ENCODE measurements at places on chromosomes 3 and 15.
A peak's percentile ranks its signal among the peaks of the same experiment; 100 is the strongest.

DNA sequence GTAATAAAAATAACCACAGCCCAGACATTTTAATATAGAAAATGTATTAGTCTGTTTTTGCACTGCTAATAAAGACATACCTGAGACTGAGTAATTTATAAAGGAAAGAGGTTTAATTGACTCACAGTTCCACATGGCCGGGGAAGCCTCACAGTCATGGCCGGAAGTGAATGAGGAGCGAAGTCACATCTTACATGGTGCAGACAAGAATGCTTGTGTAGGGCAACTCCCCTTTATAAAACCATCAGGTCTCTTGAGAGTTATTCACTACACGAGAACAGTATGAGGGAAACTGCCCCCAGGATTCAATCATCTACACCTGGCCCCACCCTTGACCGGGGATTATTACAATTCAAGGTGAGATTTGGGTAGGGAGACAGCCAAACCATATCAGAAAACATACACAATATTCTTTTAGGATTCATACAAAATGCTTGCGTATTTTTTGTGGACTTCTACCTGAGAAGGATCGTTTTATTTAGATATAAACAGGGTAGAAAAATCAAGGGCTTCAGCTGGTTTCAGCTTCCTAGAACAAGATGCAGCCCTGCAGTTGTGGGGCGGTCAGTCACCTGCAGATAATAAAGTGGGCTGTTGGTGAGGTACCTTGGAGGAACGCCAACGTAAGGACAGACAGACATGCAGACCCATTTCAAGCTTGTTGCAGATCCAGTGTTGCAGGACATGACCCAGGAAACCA is 101.9 kb downstream of the TNIK start:
- DNase-seq, result no peak

GRCh38 chr15:63264688-63265293 is 12.6 kb upstream of the APH1B start:
- peak; percentile 17 for DNase-seq

GRCh38 chr3:191123946-191124345 is 75.1 kb upstream of the OSTN start:
- DNase-seq, result no peak

DNA sequence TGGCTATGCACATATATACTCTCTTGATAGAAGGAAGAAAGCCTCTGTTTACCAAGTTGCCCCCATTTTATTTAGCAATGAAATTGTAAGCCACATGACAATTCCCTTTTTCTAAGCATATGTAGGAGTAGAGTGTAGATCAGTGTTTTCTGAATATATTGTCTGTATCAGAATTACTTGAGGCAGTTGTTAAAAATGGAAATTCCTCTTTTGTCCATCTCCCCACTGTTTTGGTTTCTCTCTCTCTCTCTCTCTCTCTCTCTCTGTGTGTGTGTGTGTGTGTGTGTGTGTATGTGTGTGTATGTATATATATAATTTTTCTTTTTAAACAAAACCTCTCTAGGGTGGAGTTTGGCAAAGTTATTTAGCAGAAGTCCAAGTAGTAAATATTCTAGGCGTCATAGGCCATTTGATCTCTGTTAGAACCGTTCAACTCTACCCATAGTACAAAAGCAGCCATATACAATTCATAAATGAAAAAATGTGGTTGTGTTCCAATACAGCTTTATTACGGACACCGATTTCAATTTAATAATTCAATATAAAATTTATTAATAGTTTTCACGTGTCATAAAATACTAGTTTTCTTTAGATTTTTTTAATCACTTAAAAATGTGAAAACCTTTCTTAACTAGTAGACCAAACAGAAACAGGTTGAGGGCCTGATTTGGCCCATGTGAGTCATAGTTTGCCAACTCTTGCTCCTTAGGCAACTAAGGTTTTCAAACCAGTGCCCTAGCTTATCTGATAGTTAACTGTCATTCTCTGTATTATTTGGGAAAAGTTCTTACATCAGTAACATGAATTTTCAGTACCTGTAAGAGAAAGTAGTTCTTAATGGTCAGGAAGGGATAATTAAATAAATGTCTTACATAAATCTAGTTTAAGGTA is 39.8 kb downstream of the UBE2E1 start:
- no peak for DNase-seq

DNA sequence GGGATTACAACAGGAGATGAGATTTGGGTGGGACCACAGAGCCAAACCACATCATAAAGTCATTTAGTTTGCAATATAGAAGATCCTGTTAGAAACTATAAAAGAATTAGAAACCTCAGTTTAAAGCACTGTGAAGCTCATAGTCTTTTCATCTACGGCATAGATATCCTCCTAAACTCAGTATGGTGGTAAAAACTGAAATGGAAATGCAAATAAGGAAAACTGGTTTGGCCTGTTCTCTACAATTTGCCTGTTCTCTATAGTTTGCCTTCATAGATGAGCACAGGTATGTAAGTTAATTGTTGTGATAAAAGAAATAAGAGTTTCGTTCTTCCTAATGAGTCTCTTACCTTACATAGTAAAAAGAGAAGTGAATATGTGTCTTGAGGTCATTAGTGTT is 331.6 kb upstream of the ARL6 start:
- DNase-seq, result peak; percentile 43

DNA sequence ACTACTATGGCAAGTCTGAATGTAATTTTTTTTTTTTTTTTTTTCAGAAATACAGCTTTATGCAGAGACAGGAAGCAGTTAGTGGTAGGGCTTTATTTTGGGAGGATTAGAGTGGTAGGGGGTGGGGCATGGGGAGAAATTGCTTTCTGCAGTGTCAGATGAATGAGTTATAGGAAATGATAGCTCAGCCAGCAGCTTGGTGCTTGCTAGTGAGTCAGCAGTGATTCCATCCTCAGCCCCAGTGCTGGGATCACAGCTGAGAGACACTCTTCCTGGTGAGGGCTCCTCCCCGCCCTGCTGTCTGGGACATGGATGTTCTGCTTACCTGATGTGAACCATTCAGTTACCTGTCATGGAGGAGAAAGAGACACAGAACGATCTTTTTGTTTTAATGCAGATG is 39.6 kb downstream of the SEMA6D start:
- DNase-seq, result no peak

DNA sequence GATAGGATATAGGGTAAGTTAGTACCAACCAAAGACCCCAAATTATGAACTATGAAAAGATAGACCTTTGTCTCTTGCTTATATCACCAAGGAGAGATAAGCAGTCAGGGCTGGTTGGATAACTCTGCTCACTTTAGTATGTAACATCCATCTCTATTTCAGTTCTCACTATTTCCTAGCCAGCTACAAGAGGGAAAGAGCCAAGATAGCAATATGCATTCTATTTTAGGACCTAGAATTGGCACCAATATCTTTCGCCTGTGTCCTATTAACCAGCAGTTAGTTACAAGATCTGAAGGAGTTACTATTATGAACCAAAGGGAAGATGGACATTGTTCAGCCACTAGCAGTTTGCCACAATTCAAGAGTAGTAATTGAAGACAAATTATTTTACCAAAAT is 457.5 kb downstream of the NSUN3 start:
- no peak for DNase-seq

DNA sequence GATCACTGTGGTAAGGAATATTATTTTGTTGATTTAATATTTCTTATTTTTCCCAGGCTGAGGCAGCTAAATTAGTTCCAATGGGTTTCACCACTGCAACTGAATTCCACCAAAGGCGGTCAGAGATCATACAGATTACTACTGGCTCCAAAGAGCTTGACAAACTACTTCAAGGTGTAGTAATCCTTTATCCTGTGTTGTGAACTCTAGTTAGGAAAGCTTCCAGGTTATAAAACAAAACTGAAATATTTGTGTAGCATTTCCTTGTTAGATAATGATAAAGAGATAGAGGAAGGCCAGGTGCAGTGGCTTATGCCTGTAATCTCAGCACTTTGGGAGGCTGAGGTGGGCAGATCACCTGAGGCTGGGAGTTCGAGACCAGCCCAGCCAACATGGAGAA is 11.1 kb downstream of the RAD51 start:
- DNase-seq, result peak; percentile 18

DNA sequence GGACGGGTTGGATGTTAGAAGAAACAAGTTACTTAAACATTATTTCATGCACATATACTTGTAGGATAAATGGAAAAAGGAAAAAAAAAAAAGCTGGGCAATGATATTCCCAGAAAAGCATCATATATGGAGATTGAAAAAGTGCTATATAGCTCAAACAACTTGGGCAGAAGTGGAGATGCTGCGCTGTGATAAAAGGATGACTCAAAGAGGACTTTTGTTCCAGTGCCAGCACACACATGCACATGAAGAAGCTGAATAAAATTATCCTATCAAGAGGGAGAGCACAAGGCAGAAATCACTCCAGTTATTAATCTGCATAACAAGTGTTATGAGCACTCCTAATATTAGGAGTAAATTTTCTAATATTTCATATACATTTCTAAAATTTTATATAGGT is 30.9 kb downstream of the FRMD4B start:
- DNase-seq, result no peak

DNA sequence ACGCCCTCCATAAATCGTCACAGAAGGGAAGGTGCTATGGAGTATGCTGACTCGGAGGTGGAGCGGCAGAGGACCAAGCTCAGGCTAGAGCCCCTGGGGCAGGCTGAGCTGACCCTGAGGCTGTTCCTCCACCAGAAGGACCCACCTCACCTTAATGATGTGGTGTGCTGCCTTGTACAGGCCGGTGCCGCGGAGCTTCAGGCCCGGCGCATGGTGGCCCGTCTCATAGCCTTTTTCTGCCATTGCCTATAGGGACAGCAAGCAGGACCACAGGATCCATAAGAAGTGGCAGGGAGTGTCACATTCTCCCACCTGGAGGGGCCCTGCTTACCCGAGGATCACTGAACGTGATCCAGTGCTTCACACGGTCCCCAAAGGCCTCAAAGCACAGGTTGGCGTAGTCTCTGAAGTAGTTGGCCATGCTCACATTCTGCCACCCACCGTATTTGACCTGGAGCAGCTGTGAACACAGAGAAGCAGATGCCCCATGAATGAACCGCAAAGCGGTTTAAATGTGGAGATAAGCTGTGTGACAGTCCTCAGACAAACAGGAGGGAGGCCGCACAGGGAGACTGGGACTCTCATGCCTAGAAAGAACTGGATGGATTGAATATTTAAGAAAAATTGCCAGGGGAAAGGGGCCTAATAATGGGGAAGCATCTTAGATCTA is 4.8 kb downstream of the LCTL start:
- DNase-seq, result no peak

GRCh38 chr3:104832530-104832929 is 534.2 kb upstream of the ALCAM start:
- no peak for DNase-seq

DNA sequence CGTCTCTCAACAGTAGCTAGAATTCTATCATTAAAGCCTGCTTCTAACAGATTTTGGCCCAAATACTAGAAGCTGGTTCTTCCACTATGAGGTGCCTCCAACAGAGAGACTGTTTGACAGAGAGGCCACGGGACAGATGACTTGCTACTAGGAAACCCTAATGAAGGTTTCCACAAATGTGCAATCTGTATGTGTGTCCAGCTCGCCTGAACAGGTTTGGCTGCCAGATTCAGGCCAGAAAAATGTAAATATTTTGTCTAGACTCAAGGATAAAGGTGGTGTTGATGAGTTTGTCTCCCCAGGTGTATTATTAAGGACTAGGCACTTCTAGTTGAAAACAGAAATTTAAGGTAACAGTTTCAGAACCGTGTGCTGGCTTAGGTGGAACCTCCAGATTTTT is 91.6 kb upstream of the TRIM42 start:
- no peak for DNase-seq

DNA sequence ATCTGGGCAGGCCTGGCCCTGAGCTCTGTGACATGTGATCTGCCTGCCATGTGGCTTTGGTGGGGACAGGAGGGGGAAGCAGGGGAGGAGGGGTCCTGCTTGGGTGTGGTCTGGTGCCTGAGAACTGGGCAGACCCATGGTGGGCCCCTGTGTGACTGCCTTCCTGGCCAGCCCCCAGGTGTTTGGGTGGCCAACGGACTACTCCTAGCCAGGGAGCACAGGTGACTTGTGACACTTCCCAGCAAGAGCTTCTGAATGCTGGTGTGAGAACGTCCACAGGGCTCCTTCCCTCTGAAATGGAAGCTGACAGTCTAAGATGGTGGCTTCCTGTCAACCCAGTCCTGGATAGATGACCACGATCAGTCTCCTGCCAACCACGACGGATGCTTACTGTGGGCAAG is 136.1 kb upstream of the MEF2A start:
- DNase-seq, result no peak

DNA sequence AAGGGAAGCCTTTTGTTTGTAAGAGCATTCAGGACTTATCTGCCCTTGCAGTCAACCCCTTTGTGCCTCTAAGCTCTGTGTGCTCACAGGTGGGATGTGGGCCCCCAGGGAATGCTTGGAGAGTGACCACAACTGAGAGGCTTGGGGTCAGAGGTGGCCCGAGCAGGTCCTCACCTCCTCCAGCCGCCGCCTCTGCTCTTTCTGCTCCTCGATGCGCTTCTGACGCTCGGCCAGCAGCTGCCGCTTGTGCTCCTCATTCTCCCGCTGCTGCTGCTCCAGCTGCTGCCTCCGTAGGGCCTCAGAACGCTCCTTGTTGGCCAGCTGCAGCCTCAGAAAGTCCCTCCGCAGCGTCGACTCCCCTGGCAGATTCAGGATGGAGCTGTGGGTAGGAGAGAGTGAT is 130.8 kb upstream of the SLC2A2 start:
- DNase-seq, result no peak

GRCh38 chr3:30577788-30578187 is 28.6 kb upstream of the TGFBR2 start:
- no peak for DNase-seq

GRCh38 chr3:44561076-44561475 is 6.1 kb downstream of the ZKSCAN7 start:
- no peak for DNase-seq

DNA sequence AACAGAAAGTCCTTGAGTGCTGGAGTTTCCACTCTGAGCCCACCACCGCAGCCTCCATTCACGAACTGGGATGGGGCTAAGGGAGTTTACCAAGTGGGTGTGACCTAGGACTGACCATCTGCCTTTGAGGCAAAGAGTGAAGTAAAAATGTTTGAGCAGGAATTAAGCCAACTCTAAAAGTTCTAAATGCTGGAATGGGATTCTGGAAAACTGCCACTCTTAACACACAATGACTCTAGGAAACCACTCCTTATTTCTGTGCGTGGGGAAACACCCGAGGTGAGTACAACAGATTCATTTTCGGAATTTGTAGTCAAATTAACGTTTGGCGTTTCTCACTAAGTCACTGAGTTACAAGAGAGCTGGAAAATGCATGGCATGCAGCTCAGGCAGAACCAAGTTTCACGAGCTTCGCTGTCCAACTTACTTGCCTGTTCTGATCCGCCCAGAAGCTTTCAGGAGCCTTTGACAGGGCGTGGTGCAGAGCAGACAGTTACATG is 31.6 kb downstream of the ISL2 start:
- DNase-seq, result no peak

DNA sequence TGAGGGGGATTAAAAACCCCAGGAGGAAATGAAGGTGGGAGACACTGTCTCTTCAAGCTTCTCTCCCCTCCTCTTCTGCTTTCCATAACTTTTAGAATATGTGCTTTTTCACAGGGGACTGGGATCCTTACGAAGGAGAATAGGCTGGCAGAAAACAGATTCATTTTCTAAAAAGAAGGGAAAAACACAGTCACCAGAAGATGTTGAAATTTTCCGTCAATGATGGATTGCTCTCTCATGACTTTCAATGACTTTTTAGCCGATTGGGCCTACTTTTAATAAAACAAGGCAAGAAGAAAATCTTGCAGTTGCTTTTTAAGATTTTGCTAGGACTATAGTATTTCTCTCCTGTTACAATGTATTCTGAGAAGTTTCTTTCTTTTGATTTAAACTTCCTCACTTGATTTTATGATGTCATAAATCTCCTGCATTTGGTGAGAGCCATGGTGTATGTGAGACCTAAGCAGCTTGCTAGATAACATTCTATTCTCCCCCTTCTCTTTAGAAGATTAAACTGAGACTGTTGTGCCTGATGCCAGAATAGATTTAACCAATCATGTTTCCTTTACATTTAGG is 241.2 kb downstream of the FEZF2 start:
- no peak for DNase-seq
